ENCODE measurements at places on chromosomes 4 and X. TPM values are rescaled to one million over a fixed set of nuclear protein-coding genes. Genes with fewer than 3 reads are reported as not detected.

- no peaks in the 10 kb centered on the region for H3K36me3 ChIP-seq
- no peak overlapping the region for H3K4me3 ChIP-seq
- DNase-seq: peak; percentile 61
- no peak overlapping the region for H3K27ac ChIP-seq
- no peaks in the 10 kb centered on the region for H3K27me3 ChIP-seq
- no peaks in the 10 kb centered on the region for H3K4me1 ChIP-seq
Measured at GRCh38 chr4:56613101-56613862, 67.8 kb downstream of the HOPX start.

The GPC3 gene
- total RNA-seq: 45.5 TPM

GRCh38 chr4:164621886-164622521, 131.9 kb upstream of the SMIM31 start:
- no peaks in the 10 kb centered on the region for H3K27me3 ChIP-seq
- no peak for DNase-seq
- no peaks in the 10 kb centered on the region for H3K4me1 ChIP-seq
- H3K36me3 ChIP-seq: no peaks in the 10 kb centered on the region

The ELOVL6 gene
- total RNA-seq: 15.0 TPM

GRCh38 chr4:183860731-183861130, 44.4 kb upstream of the STOX2 start:
- no peaks in the 10 kb centered on the region for H3K4me1 ChIP-seq
- no peaks in the 10 kb centered on the region for H3K27me3 ChIP-seq
- H3K4me3 ChIP-seq: no peak overlapping the region
- H3K27ac ChIP-seq: no peak overlapping the region
- no peaks in the 10 kb centered on the region for H3K36me3 ChIP-seq
- DNase-seq: no peak

The FREM3 gene
- not detected for total RNA-seq
